ENCODE measurements at places on chromosomes 2 and 18.

GRCh38 chr2:145018502-145018901, 498.6 kb upstream of the ZEB2 start:
- DNase-seq: no peak

DNA sequence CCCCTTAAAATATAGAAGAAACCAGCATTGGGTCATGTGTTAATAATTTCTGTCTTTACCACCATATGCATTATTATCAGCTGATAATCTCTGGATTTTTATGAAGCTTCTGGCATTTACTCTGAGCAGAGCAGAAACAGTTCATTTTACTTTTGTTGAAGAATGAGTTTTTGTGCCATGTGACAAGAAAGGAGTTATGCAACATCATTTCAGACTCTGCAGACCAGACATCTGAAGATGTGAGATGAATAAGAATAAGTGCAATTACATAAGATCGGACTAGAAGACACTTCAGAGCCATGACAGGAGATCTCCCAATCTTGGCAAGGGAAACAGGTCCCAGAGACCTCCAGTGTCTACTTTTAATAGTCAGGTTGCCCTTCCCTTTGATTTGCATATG, 869.4 kb upstream of the VRK2 start:
- no peak for DNase-seq

DNA sequence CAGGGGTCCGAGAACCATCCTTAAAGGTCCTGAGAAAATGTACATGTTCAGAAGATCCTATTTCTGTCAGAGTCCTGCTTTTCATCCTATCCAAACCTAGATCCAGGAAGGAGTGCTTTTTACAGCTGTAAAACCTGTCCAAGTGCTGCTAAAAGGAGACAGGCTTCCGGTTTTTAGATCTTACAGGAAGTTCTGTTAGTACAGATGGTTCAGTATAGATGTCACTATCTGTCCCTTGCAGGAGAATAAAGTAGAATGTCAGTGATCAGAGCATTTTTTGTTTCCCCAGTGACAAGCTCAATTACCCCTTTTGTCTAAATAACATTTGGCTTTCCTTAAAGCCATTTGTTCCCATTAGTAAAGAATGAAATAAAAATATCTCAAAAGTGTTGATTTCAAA, 98.3 kb downstream of the NRP2 start:
- no peak for DNase-seq

DNA sequence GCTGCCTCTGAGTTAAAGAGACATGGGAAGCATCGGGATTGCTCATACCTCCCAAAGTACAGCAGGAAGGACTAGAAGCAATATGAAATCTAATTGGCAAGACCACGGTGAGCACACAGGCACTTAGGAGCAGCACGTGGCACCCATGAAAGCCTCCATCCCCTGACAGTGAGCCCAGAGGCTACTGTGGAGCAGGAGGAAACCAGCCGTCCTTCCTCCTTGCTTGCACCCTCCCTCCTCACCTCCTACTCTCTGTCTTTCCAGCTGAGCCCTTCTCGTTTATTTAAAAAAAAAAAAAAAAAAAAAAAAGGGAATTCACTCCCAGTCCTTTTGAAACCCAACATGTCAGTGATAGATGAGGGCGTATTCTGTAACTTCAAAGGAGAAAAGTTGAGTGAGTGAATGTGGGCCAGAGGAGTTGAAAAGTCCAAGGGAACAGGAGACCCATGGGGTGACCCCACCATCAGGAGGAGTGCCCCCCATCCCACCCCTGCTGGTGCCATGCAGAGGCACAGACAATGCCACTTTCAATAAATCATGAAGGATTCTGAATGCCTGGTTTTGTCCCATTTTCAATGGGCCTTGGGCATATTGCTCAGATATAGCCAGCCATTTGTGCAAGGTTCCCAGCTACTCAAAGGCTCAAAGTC, 96.6 kb upstream of the ALPP start:
- DNase-seq: no peak

GRCh38 chr2:201806442-201807170, at the start of gene CDK15:
TSS of gene CDK15 (plus strand) at chr2:201806537. CDS start at chr2:201806665, 128 bp downstream.
- no peak for DNase-seq

GRCh38 chr2:31205186-31205585, 12.1 kb downstream of the CAPN14 start:
- no peak for DNase-seq

DNA sequence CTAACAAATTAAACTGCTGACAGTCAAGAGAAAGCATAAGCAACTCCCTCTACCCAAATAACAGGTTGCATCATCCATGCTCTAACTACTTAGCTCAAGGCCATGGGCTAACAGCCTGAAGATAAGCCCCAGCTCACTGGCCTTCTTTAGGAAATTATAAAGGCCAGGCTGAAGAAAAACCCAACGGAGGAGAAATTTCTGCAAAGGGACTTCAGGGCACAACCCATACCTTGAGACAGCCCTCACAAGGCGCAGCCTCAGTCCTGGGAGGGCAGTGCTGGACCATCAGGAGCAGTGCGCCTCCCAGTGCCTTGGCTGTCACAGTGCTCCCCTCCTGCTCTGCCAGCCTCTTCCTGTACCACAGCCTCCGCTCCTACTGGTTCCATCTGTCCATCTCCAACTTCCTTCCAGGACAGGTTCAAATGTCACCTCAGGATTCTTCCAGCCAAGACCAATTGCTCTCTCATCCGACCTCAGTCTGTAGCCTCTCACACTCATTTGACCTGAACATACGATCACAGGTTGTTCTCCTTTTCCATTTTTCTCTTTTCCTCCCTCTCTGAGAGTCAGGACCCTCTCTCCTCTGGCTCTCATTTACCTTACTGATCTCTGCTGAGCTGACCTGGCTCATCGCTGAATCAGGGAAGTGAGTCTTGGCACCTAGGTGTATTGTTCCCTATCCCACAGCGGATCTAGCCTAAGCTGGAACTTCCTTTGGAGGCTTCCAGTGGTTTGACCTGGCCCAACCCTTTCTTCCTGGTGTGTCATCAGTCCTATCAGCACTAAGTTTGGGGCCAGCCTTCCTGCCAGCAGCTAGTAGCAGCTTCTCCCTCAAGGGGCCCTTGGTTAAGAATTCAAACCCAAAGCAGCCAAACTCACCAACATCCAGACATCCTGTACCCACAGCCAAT, 1.9 kb downstream of the MCFD2 start:
- no peak for DNase-seq

GRCh38 chr2:200640176-200640575, 54.4 kb downstream of the AOX1 start:
- DNase-seq: no peak

- DNase-seq: no peak
Measured at GRCh38 chr2:17303521-17303920, 214.7 kb downstream of the RAD51AP2 start.

- DNase-seq: no peak
Measured at GRCh38 chr2:149383340-149383739, 53.0 kb downstream of the LYPD6 start.

DNA sequence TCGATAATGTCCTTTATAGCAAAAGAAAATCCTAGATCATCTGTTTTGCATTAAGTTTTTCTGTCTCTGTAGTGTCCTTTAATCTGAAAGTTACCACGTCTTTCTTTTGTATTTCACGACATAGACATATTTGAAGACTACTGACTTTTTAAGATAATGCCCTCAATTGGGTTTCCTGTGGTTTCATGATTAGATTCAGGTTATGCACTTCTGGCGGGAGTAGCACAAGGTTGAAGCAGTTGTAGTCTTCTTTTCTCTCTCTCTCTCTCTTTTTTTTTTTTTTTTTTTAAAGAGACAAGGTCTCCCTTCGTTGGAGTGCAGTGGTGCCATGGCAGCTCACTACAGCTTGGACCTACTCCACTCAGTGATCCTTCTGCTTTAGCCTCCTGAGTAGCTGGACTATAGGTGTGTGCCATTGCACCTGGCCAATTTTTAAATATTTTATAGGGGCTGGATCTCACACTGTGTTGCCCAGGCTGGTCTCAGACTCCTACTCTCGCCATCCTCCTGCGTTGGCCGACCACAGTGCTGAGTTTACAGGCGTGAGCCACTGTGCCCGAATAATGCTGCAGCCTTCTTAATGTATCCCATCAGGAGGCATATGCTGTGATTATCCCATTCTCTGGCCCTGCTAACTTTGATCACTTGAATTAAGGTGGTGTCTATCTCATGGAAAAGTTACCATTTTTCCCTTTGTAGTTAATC, 3.9 kb downstream of the INPP4A start:
- no peak for DNase-seq

- DNase-seq: no peak
Measured at GRCh38 chr18:39494211-39494896, 1928.8 kb upstream of the CELF4 start.

- no peak for DNase-seq
Measured at GRCh38 chr2:108579623-108580022, 45.4 kb downstream of the LIMS1 start.

DNA sequence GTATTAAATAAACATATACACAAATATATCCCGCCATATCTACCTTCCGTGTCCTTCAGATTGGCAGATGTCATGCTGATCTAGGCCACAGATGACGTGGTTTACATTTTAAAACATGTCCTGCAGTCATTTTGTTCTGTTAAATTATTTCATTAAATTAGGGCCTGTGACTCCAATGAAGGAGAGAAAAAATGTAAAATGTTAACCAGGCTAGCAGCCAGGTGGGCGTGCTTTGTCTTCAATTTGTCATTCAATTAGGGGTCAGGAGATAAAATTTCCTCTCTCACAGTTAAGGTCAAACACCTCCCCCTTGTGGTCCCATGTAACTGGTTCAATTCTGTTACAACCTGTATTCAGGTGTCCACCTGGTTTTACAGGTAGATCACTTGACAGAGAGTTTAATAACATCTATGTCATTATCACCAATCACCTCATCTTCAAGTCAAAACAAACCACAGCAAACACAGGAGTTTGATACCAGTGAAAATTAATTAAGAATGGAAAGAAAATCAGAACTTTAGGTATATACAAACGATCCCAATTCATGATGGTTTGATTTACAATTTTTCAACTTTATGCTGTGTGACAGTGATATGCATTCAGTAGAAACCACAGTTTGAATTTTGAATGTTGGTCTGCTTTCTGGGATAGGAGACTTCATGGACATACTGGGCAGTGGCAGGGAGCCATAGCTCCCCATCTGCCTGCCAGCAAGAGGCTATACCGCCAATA, 339.4 kb downstream of the CMPK2 start:
- DNase-seq: no peak

- DNase-seq: no peak
Measured at GRCh38 chr2:72757177-72757775, 68.6 kb downstream of the EXOC6B start.

GRCh38 chr2:26555246-26556133, 77.6 kb upstream of the OTOF start:
- DNase-seq: no peak

- DNase-seq: no peak
Measured at GRCh38 chr2:618422-618990, 58.7 kb downstream of the TMEM18 start.

DNA sequence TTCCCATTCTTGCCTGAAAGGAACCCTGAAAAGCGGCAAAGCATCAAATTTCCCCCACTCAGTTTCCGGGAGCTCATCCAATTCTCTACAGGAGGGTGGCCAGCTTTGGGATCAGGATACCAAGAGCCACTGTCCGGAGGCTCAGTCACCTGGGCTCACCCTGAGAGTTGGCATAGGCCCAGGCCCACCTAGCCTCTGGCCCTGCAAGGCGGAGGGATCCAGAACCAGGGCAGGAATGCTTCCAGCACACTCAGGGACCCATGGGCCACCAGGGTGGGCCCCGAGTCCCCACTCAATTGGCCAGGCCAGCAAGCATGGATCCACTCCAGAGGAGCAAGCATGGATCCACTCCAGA, 432.9 kb upstream of the MYT1L start:
- DNase-seq: peak; percentile 32

DNA sequence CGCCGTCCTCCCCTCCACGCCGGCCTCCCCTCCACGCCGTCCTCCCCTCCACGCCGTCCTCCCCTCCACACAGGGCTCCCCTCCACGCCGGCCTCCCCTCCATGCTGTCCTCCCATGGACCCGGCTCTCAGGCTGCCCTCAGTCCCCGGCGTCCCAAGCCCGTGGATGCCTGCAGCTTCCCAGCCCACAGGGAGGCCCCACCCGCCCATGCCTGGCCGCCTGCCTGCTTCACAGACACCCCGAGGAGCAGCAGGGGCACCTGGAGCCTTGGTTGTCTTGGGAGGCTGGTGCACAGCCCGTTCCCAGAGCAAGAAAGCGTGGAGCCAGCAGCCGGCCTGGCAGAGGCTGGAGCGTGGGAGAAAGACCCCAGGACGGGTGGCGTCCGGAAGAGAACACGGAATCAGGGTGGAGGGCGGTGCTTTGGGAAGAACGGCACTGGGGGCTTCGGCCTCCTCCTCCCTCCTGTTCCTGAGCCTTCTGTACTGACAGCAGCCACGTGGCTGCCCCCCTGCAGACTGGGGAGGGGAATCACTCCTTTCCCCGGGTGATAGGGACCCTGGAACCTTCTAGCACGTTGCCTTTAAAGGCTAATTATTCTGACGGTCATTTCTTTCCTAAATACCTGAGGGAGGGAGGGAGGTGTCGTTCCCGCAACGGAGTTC, 26.2 kb upstream of the KCNG2 start:
- DNase-seq: no peak

GRCh38 chr2:486371-486770, 190.8 kb downstream of the TMEM18 start:
- DNase-seq: no peak

DNA sequence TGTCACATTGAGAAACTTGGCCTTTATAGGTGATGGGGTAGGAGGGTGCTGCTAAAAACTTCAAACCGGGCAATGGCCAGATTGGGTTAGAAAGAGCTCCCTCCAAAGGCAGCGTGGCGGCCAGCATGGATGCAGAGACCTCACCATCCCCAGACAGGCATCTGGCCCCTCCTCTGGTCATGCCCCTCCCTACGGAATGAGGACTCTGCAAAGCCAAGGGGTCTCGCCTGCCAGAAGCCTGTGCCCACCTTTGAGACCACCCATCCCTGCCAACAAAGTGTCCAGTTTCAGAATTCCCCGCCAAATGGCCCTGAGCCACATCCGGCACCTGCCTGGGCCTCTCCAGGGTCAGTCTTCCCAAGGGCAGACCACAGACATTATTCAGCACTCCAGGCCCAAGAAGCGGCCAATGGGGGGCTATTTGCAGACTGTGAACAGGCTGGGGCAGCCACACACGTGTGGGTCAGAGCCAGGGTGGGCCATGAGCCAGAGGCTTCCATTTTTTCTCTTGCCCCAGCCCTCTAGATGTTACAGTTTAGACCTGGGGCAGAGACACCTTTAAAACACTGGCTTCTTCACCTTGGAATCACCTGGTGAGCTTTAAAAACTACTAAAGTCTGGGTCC, 4.2 kb upstream of the ATP6V1B1 start:
- DNase-seq: no peak

GRCh38 chr2:239273280-239274234, 127.3 kb downstream of the HDAC4 start:
- no peak for DNase-seq

GRCh38 chr2:96143848-96144480, 1.3 kb downstream of the DUSP2 start:
- no peak for DNase-seq

DNA sequence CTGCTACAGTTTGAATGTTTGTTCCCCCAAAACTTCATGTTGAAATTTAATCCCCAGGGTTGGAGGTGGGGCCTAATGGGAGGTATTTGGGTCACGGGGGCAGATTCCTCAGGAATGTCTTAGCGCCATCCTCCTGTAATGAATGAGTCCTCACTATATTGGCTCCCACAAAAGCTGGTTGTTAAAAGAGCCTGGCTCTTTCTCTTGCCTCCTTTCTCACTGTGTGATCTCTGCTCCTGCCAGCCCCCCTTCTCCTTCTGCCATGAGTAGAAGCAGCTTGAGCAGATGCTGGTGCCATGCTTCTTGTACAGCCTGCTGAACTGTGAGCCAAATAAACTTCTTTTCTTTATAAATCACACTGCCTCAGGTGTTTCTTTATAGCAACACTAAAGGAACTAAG, 721.0 kb upstream of the PKDCC start:
- no peak for DNase-seq

Measured in midbrain (tissue), 1 donor.